GM12892 (cell line): ENCODE measurements at places on chromosomes 2 and 18.

GRCh38 chr18:3790703-3791102 is 340.7 kb downstream of the TGIF1 start:
- no peak for DNase-seq

GRCh38 chr18:54416436-54416835 is 58.7 kb downstream of the C18orf54 start:
- DNase-seq: no peak

DNA sequence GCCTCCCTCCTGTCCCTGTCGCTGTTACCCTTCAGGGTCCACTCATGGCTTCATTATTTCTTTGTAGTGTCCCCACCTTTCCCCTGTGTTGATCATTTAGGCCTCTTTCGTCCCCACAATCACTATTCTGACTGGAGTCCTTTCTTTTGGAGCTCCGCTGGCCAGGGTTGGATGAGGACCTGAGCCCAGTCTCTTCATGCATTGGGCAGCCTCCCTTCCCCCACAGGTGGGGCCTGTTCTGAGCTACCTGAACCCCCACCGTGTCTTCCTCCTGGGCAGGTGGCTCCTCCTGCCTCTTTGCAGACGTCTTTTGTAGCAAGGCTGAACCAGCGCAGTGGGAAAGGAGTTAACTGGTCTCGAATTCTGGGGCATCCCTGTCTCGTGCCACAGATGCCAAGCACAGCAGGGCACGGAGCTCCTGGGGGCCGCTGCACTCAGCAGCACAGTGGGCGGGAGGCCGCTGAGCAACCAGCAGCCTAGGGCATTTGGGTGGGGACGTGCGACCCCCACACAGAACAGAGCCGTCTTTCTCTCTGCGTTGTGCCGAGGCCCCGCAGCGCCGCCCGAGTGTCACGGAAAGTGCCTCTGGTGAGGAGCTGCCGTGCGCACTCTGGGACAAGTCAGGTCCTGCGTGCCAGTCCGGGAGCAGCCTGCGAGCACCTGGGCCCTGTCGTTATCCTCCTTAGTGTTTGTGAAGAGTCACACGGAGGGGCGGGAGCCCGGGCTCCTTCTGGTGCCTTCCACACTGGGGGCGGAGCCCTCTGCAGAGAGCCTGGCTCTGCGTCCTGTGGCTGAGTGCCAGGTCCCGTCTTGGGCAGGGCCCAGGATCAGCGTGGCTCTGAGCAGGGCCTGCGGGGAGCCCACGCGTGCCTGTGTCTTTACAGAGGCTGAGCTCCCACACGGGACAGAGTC is 130.1 kb downstream of the NFATC1 start:
- no peak for DNase-seq

GRCh38 chr2:177783835-177784744 is 288.5 kb downstream of the PDE11A start:
- DNase-seq: no peak

- no peak for DNase-seq
Measured at GRCh38 chr2:127389778-127390435, 2.1 kb upstream of the MAP3K2 start.

- DNase-seq: no peak
Measured at GRCh38 chr2:234051374-234052070, 1.0 kb downstream of the SPP2 start.

- no peak for DNase-seq
Measured at GRCh38 chr2:200603972-200604371, 18.2 kb downstream of the AOX1 start.

DNA sequence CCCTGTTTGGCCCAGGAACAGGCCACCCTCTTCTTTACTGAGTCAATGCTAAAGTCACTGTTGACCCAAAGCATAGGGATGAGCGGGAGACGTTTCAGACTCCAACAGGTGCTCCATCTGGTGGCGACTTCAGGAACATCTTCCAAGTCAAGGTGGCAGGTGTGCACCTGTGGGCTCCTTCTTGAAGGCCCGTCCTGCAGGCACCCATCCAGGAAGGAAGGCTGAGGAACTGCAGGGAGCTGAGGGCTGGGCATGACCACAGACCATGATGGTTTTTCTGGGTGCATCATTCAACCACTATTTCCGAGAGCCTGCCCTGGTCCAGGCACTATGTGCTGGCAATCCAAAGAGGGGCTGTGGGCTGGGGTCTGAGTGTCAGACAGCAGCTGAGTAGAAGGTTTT is 142.8 kb downstream of the NDUFA10 start:
- DNase-seq: no peak

DNA sequence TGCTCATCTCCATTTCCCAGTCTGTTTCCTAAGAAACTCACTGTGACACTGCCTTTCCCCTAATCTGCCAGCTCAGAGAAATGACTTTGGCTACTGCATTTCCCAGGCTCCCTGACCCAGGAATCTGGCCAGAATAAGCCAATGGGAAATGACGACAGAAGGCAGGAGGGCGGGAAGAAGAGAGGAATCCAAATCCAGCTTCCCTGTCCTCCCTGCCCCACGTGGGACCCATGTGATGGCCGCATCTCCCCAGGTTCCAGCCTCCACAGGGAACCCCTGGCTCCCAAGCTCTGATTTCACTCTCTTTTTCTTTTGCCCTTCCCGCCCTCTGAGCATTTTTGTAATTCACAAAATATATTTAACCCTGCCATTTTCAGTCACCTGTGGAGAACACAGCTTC is 37.8 kb upstream of the RAB12 start:
- DNase-seq: no peak

DNA sequence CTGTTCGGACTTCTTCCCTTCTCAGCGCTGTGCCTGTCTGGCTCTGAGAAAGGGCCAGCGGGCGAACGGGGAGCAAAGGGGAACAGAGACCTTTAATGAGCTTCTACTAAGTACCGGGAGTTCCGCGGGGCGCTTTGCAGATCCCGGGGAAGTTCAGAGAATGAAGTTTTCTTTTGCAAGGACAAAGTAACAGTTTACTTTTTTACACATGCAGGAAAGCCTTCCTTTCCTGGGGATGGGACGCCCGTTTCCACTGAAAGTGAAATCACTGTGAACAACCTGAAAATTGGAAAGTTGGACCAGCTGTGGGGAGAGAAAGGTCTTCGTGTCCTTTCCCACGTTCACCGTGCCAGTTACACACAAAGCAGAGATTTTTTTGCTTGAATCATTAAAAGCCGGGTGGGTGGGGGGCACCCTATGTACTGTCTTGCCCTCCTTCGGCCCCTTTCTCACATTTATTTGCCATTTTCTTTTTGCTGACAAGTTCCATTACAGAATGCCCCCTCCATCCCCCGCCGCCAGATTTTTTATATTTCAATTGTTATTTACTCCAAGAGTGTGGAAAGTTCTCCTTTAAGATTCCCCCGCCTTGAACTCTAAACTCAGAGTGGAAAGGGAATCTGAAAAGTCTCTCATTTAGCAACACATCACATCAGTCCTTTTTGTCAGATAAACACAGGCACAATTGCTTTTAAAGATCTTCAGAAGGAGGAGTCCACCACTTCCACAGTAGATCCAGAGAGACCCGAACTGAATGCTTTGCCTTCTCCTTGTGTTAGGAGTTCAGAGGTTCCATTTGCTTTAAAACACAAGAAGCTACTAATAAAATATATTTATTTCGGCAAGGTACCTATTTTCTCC is 1.1 kb upstream of the FN1 start:
- DNase-seq: peak; percentile 12

GRCh38 chr2:118844261-118845004 is 3.0 kb downstream of the EN1 start:
- no peak for DNase-seq

DNA sequence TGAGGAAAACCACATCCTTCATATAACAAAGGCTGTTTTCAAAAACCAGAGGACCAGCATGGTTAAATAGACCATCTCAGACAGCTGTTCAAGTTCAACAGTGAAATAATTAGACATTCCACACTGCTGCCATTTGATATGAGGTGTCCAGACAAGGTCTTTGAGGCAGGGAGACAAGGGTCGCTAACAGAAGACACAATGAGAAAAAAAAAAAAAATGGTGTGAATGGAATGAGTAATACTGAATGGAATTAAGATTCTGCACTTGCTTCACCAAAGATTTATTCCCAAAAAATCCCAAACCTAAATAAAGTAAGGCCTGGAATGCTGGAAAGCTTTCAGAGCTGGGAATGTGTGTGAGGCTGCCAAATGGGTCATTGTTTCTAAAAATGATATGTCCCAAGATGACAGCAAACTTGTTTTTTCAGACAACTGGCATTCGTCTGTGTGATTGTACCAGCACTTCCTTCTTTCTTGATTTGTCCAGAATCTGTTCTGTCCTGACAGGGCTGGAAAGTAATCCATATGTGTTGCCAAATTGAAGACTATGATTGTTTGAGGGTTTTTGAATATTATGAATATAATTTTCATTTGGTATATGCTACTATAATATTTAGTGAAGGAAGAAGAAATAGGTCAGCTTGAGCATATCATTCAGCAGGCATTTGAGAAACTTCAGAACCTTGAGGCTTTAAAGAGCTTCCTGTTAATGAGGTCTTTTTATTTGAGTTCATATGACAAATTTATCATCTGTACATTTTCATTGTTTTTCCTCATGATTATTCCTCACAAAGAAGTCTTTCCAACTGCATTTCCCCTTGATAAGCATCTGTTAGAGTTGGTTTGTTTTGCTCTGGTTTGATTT is 85.2 kb upstream of the ITGA4 start:
- no peak for DNase-seq

- no peak for DNase-seq
Measured at GRCh38 chr2:60628615-60629304, 75.3 kb upstream of the BCL11A start.

DNA sequence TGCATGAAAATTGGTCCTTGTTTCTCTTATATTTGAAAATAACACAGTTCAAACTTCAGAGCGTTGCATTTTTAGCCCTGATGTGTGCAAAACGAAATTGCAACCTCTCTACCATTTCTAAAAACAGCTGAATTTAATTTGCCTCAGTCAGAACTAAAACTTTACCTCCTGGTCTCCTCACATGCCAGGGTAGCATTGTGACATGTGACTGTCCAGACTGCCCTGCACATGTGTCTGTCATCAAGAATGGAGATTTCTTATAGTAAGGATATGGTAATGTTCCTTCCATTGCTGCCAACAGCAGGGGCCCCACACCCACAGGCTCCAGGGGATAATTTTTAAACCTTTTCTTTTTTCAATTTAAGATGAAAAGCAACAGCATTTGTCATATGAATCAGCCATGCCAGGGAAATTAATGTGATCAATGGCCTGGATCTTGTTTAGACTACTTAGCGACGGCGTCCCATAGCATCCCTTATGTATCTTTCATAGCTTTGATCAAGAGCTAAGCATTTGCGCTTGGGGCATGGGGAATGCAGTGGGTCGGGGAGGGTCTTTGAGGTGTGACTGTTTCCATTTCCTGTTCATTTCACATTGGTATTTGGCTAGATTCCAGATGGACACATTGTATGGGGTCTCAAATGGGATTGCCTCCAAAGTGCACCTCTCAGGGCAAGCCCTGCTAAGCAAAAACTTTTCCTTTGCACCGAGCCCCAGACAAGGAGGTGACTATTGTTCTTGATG is 92.4 kb upstream of the RASGRP3 start:
- no peak for DNase-seq

DNA sequence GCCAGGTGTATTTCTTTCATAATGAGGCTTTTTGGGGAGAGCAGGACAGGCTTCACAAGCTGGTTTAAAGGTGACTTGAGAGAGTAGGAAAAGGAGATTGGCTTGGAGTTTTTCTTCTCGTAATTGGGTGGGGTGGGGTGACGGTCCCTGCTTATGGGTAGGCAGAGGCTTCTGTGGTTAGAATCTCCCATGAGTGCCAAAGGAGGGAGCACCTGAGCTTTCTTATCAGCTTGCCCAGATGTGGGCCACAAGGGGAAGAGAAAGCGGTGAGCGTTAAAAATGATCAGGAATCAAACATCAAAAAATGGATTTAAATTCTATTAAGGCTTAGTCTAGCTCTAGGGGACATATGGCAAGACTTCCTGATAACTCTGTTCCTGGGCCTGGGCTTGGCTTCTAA is 9.7 kb upstream of the PNPT1 start:
- no peak for DNase-seq
